ENCODE measurements at places on chromosomes 5 and 9.

- DNase-seq = no peak
These were observed 60.3 kb downstream of the S1PR3 start for GRCh38 chr9:89051421-89052025.

- DNase-seq = no peak
These were observed 35.2 kb downstream of the GOLPH3 start for GRCh38 chr5:32138839-32139493.

DNA sequence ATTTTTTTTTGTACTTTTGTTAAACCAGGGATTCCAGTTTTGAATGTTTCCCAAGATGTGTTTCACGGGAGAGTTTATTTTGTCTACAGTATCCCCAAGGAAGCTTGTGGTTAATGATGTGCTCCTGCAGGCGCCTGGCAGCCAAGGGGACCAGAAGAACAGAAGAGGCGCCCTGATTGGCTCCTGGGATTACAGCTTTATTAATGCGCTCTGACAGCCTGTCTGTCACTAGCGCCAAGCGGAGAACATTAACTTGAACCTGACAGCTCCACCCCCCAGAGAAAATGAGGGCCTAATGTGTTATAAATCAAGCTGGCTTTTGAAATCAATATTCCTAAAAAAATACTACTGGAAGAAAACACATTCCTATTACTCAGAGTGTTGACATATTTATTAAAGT lies 5.0 kb upstream of the FBXL7 start:
- no peak for DNase-seq

DNA sequence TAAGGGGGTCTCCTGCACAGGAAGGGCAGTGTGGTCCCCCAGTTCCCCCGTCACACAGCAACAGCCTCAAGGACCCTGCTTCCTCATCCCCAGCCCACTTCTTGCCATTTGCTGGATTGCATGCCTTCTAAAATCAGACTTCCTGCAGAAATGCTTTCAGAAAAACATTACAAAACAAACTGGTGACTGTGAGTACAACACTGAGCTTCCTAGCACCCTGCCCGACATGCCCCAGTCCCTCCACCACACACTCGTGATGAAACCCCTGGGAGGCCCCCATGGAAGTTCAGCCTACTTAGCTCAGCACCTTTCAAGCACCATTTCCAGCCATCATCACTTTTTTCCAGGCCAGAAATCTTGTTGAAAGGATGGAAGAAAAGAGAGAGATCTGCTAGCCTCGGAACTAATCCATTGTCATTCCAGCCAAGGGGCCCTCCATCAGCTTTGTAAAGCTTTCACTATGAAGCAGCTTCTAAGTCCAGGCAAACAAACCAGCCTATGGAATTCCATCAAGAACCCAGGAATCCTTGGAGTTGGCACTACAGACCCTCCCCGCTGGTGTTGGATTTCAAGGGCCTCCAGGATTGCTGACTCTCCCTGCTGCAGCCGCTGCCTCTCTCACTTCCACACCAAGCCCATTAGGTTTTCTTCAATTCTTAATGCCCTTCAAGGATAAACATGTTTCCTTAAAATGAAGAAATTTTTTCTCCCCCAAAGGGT lies 114.6 kb downstream of the C5orf15 start:
- DNase-seq = no peak

GRCh38 chr5:7682379-7682778 lies 168.6 kb downstream of the CFAP90 start:
- DNase-seq = no peak

DNA sequence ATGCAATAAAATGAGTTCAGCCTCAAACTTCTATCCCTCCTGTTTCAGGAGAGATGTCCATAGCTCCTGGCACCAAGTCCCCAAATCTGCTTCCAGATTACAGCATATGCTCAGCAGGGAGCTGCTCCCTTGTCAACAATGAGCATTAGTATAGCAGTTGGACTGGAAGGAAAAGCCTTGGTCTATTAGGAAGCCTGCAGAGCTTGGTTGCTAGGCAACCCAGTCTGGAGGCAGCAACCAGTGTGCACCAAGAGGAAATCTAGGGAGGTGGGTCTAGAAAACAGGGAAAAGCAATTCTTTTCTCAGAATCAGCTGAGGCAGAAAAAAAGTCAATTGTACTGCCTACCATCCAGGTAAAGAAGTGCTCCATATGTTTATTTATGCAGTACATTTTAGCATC lies 229.5 kb upstream of the NMUR2 start:
- DNase-seq = no peak

- DNase-seq = no peak
These were observed 127.6 kb downstream of the TMEM174 start for GRCh38 chr5:73300337-73301207.

DNA sequence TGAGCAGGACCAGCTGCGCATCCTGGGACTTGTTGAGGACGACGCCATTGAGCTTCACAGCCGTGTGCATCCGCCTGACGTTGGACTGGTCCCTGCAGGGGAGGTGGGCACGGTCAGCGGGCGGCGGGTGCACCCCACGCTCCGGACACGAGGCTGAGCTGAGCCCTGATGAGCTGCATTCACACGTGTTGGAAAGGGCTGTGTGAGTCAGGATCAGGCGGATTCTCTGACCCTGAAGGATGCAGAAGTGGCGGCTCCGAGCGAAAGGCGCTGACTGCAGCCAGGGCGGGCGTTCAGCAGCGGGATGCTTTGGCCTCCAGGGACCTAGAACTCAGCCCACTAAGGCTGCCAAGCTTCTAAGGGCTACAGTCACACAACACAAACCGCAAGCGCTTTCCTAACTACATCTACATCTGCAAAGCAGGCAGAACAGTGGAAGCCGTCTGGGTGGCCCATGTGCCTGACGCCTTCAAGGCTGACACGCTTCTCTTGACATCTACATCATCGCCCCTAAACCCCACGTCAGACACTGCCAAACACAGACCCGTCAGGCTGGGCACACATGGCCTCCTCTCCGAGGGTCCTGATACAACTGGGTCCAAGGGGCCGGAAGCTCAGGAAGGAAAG lies 44.9 kb downstream of the NKD2 start:
- no peak for DNase-seq

- DNase-seq = no peak
These were observed 303.0 kb upstream of the PDE4D start for GRCh38 chr5:60196385-60197113.

DNA sequence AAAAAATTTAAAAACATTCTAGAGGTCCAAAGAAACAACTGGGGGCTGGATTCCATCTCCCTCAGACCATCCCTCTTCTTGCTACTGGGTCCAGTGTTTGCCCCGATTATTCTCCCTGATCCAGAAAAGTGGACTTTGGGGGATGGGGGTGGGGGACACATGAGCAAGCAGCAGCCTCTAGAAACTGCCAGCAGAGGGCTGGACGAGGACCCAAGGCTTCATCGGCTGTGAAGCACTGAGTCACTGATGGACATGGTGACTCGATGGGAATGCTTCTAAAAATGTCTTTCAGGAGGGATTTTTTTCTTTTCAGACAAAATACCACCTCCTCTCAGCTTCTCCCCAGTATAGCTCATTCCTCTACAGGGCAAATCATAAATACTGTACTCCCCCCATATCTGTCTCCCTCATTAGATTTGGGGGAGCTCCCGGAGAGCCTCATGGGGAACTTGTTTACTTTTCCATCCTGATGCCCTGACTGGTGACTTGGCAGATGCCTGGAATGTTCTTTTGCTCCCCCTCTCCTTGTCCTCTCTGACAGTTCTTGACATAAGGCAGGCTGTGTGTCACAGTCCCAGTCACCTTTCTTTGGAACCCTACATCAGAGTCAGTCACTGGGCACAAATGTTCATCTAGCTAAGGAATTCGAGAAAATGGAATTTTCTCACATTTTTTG lies 67.2 kb upstream of the STC2 start:
- DNase-seq = no peak

- peak; percentile 2 for DNase-seq
These were observed 103.6 kb upstream of the EGFLAM start for GRCh38 chr5:38154615-38155204.

GRCh38 chr9:94199776-94200175 lies 59.3 kb upstream of the ZNF169 start:
- no peak for DNase-seq

DNA sequence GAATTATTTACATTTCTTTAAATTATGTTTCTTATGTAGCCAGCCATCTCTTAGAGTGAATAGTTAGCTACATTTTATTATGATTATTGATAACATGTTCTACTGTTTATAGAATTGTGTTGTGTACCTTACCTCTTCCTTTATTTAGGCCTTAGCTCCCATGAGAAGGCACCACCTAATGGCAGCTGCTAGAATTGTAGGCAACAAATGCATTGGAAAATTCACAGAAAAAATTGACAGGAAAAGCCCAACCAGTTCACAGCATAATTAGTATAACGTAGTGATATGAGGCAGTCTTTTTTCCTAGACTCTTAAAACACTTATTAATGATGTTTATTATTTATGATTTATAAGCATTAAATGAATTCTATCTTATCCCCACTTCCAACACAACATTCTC lies 175.8 kb downstream of the WDR70 start:
- DNase-seq = peak; percentile 9

- no peak for DNase-seq
These were observed 110.0 kb upstream of the DMAC1 start for GRCh38 chr9:7909537-7909936.

DNA sequence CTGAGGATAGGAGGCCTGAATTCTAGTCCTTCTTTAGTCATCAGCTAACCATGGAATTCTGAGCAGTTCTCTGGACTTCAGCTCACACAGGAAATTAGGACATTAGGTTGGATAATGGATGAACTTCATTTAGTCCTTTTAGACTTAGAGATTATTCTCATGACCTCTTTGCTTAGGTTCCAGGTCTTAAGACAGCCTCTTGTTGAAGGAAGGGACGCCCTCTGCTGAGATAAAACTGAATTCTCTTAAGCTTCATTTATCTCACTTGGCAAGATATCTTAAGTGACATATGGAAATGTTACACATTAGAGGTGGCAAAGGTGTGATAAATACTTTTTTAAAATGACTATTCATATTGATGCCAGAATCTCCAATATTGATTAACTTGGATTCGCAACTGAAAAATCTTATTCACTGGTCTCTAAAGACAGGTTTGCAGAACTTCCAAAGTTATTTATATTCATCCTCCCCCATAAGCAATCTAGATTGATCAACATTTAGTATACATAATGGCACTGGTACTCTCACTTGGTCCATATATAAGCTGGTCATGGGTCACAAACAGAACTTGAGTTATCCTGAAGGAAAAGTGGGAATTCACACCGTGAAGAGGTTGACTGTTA lies 16.9 kb upstream of the ZNF366 start:
- peak; percentile 91 for DNase-seq

- no peak for DNase-seq
These were observed 62.0 kb downstream of the BHMT start for GRCh38 chr5:79173626-79174025.

- no peak for DNase-seq
These were observed 215.3 kb downstream of the NFIB start for GRCh38 chr9:14098486-14099180.

DNA sequence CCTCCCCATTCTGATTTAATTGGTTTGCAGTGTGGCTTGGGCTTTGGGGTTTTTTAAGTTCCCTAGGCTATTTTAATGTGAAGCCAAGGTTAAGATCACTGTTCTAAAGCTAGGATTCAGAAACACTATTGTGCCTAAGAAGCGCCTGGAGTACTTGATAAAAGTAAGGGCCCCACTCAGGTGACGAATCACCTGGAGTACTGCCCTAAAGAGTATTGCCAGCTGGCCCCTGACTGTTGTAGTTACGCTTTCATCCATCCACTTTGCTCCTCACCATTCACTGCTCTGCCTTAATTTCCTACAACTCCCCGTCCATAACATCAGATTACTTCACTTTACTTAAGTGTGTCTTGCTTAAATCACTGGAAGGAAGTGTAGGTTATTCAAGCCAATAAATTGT lies 119.3 kb downstream of the CD180 start:
- DNase-seq = no peak

DNA sequence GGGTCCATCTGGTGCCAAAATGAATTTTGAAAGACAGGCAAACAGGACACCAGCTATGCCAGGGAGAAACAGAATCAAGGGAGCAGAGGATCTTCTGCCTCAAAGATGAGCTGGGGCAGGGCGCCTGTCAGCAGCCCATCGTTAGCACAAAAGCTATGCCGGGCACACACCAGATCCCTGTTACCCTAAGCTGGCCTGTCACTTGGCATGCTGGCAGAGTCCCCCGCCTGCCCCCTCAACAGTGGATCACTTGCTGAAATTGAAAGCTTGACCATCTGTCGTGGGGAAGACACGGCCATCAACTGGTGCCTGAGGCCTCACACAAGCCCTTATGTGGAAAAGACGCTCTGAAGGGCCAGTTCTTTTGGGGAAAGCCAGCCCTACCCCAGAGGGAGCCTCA lies 256.4 kb downstream of the EBF1 start:
- no peak for DNase-seq

DNA sequence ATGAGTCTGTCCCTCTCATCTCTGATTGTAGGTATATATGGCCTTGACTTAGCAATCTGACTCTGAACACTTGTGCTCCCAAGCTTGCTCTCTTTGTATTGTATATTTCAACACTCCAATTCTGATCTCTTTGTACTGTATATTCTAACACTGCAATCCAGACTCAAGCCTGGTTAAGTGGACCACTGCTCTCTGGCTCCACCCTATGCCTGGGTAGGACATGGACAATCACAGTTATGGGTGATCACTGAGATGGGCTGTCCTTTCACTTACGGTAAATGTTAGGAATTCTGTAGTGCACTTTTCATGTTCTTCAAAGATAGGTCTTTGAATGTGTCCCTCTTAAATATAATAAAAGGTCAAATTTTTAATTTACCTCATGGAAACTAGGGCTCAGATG lies 165.1 kb downstream of the TLR4 start:
- no peak for DNase-seq

GRCh38 chr5:148443998-148444397 lies 60.2 kb downstream of the FBXO38 start:
- peak; percentile 57 for DNase-seq

DNA sequence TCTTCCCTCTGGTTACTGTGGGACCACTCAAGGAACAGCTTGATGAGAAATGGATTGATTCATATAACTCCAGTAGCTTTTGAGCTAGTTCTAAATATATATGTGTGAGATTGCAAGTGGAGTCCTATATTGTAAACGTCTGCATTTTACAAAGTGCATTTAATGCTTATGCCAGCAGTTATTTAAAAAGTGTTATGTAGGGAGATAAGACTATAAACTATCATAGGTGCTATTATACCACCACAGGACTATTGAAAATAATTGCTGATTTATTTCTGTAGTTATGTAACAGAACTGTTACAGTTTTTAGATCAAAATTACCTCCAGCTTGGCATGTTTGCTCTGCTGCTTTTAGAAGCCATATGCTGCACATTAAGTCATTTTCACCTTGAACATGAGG lies 36.2 kb downstream of the PTCD2 start:
- no peak for DNase-seq

Measured in GM12865 (cell line).